ENCODE measurements at places on chromosomes 13 and 19.

DNA sequence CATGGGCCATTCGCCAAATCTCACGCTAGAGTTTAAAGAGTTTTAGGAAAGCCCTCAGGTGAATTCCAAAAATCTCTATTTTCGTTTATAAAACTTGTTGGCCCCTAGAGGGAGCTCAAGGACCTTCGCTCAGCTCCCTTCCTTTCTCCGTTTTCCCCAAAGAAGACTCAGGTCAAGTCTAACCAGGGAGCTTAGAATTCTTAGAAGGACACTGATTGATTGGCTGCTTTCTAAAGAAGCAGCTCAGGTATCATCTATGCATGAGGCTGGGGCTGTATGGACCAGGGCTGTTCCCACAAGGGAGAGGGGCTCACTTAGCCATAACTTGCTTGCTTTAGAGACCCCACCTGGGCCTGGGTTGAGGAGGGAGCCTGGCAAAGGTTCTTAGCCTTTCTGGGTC lies 20.5 kb downstream of the DZIP1 start:
- DNase-seq, result no peak

GRCh38 chr19:16368385-16369305 lies 44.0 kb downstream of the KLF2 start:
- DNase-seq, result peak; percentile 69

- no peak for DNase-seq
Observed at GRCh38 chr19:38290631-38291147, 13.4 kb upstream of the C19orf33 start.

GRCh38 chr19:39325778-39326665 lies 5.4 kb upstream of the LRFN1 start:
- no peak for DNase-seq

- no peak for DNase-seq
Observed at GRCh38 chr13:112481458-112481857, 105.3 kb downstream of the SPACA7 start.

Measured in effector memory CD4-positive, alpha-beta T cell (primary cell).